ENCODE measurements at places on chromosomes 1 and 21.

GRCh38 chr1:87560601-87561360 lies 232.1 kb downstream of the LMO4 start:
- no peak for DNase-seq

GRCh38 chr1:182164273-182164672 lies 102.8 kb upstream of the ZNF648 start:
- no peak for DNase-seq

- no peak for DNase-seq
These were observed 11.0 kb downstream of the PLEKHA6 start for GRCh38 chr1:204348722-204349121.

- no peak for DNase-seq
These were observed 352.9 kb downstream of the LTN1 start for GRCh38 chr21:28639737-28640136.

DNA sequence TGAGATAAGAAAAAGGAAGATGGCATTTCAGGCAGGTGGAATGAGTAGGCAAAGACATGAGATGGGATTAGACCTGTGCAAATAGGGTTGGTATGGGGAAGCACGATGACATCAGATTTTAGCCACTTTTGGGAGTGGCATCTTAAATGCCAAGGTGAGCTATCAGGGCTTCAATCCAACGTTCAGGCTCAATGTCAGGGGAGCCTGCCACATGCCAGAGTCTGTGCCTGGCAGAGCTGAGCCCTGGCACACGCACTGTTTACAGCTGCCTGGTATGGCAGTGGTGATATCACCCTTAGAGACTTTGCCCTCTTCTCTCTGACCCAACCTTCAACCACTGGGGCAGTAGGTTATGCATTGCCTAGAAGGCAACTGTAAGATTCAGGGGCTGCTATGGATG lies 1.1 kb upstream of the GUCA2B start:
- no peak for DNase-seq

DNA sequence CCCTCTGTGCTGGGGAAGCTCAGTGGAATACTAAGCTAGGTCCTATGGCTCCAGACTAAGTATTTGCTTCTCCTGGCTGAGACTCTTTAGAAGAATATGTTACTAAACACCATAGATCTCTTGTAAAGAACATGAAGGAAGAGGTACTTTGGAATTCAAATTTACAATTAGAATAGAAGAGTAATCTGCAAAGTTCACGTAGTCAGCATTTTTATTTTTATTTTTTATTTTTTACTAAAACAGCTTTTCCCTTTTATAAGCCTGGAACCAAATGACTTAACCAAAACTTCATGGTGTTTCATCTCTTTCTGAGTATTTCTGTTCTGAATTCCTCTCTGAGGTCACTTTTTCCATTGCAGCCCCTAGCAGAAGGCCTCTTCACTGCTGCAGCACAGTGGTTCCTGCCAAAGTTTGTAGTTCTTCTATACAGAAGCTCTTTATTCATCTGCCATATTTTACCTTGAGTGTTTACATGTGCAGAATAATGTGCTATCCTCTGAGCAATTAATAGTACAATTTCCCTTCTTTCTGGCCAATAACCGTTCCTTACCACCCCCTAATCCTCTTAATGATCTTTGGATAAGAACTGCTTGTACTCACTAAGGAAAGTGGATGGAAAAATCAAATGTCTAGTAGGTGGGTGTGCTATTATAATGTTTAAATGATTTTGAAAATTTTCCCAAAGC lies 27.2 kb downstream of the TSEN15 start:
- no peak for DNase-seq

DNA sequence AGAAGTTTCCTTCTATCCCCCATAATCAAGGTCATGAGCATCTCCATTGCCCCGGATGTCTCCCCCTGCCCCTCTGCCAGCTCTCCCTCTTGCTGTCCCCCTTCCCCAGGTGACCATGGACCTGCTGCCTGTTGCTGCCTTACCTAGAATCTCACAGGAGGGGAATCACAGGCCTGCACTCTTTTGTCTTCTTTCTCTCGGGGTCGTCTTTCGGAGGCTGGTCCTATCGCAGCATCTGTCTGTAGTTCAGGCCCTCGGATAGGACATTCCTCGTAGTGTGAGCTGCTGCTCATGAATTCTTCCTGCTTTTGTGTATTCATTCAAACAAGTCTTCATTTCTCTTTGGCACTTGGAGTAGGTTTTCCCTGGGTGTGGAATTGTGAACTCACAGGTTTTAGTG lies 39.9 kb upstream of the ACTRT2 start:
- DNase-seq = no peak

DNA sequence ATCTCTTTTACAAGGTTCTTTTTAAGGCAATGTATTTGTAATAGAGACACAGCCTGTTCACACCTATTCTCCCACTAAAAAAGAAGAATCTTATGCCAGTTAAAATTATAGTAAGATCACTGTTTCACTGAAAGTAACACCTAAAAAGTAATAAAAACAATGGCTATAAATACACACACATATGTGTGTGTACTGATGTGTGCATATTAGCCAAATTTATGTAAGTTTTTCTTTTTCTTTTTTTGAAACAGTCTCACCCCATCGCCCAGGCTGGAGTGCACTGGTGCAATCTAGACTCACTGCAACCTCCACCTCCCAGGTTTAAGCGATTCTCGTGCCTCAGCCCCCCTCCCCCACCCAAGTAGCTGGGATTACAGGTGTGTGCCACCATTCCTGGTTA lies 56.8 kb upstream of the SLC30A10 start:
- no peak for DNase-seq

DNA sequence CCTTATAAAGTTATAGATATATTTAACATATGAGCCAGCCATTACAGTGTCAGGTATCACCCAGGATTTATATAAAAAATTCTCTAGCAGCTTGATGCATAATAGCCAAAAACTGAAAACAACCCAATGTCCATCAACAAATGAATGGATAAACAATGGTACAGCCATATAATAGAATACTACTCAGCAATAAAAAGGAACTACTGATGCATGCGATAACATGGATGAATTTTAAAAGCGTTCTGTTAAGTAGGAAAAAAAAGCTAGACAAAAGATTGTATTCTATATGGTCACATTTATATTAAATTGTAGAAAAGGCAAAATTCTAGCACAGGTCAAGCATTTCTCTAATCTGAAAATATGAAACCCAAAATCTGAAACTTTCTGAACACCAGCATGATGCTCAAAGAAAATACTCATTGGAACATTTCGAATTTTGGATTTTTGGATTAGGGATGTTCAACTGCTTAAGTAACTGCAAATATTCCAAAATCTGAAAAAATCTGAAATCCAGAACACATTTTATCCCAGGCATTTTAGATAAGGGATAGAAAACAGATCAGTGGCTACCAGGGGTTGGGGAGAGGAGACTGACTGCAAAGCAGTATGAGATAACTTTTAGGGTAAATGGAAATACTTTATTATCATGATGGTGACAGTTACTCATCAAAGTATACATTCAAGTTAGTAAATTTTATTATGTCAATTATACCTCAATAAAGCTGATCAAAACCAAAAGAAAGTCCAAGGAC lies 22.0 kb downstream of the SLC16A1 start:
- no peak for DNase-seq

DNA sequence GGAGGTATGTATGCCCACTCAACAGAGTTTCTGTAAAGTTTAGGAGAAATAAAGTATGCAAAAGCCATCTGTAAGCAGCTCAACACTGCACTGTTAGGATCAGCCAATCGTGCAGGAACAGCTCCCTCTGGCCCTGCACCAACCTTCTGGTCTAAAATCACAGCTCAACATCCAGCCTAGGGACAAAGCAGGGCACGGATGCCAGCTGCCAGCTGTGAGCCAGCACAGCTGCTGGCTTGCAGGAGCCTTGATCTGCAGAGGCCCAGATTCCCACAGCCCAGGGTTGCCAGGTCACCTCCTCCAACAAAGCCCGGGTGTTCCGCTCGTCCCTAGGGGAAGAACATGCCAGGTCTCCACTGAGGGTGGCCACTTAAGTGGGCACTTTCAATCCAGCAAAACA lies 8.6 kb downstream of the ACOT7 start:
- no peak for DNase-seq

DNA sequence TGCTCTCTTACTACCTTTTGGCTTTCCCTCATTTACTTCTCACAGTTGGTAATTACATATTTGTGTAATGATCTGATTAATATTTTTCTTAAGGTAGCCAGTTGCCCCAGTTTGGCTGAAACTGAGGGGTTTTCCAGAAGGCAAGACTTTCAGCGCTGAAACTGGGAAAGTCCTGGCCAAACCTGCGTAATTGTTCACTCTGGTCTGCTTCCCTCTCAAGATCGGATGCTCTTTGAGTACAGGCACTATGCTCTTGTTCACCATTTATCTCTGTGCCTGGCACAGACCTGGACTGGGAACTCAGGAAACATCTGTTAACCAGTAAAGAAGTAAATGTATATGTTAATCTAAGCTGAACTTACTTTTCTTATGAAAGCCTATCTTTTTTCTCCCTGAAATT lies 209.6 kb upstream of the HOOK1 start:
- no peak for DNase-seq

GRCh38 chr1:153375511-153375910 lies at the start of gene S100A12:
Gene S100A12, minus strand, starts transcription at chr1:153375621. Its CDS starts 1,029 bp downstream, at chr1:153374592.
- no peak for DNase-seq

- DNase-seq = no peak
These were observed 156.1 kb downstream of the NR5A2 start for GRCh38 chr1:200183637-200184036.

DNA sequence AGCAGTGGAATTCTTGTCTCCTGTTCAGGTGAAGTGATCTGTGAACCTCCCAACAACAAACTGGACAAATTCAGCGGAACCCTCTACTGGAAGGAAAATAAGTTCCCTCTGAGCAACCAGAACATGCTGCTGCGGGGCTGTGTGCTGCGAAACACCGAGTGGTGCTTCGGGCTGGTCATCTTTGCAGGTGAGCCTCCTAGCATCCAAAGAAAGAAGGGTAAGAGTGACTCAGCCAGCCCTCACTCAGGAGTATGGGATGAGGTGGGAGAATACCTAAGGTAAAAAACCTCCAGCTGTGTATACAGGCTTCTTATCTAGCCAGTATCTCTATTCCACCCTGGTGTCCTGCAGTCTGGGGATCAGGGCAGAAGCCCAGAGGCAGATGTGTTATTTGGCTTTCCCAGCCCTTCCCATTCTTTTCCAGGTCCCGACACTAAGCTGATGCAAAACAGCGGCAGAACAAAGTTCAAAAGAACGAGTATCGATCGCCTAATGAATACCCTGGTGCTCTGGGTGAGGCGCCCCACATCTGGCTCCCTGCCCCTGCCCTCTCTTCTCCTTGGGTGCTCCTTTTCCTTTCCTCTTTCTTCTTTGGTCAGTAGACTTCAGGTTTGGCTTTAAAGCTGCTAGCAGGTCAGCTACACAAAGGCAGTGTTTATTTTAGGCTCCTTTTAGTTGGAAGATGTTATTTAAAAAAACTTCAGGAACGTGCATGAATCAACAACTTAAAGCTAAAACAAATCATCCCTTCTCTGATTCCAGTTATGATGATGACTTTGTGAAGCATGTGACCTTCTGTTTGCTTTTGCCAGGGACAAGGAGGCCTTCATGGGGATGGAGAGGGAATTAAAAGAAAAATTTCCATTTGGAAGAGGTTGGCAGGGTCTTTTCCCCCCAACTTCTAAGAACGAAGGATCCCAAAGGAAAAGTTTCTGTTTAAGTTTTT lies 9.0 kb downstream of the ATP8B2 start:
- no peak for DNase-seq

DNA sequence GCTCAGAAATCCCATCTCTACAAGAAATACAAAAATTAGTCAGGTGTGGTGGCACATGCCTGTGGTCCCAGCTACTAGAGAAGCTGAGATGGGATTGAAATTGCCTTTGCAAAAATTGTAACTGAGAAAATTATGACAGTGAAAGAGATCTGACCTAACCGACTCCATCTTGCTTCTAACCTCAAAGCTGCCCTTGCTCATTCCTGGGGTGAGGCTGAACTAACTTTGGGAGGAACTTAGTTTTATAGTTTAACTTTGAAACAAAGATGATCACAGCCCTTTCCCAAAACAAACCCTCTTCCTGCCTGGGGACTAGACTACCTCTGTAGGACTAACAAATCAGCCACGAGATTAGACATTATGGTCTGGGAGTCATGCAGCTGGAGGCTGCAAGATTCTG lies 33.8 kb upstream of the ERO1B start:
- no peak for DNase-seq

- DNase-seq = no peak
These were observed 11.9 kb downstream of the XPR1 start for GRCh38 chr1:180643693-180644092.

GRCh38 chr1:159914252-159915018 lies 10.9 kb downstream of the TAGLN2 start:
- no peak for DNase-seq

GRCh38 chr1:37989361-37989930 lies 376 bp downstream of the SF3A3 start:
- no peak for DNase-seq

- no peak for DNase-seq
These were observed 3.8 kb upstream of the GALE start for GRCh38 chr1:23804183-23804835.

GRCh38 chr1:234529095-234529949 lies 50.3 kb upstream of the TARBP1 start:
- no peak for DNase-seq

DNA sequence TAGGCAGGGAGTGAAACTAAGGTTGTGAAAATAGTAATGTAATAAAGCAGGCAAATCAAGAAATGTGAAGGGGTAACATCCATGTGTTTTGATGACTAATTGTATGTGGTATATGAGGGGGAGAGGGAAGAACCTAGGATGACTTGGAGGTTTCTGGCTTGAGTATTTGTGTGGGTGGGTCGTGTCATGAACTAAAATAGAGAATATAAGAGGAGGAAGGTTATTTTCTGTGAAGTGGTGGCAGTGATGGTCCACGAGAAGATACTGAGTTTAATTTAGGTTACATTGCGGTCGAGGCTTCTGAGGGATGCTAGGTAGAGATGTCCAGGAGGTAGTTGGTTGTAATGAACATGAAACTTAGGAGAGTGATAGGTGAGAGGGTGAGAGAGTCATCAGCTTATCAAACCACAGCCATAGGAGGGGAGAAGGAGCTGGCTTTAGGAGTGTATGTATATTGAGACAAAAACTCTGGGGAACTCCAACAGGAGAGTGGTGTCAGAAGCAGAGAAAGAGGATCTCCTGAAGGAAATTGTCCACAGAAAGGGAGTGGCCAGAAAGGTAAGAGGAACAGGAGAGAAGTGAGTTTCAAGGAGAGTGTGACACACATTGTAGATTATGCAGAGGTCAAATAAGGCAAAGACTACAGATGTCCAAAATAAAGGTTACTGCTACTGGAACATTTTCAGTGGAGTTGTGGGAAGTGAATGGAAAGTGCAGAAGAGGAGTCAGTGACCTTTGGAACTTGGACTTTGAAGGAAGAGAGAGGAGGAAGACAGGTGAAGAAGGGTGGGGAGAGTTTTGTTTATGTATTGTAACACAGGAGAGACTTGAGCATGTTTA lies 89.0 kb upstream of the MACF1 start:
- no peak for DNase-seq

GRCh38 chr1:199335496-199335895 lies 692.0 kb upstream of the NR5A2 start:
- no peak for DNase-seq

GRCh38 chr1:193229136-193229535 lies 42.7 kb upstream of the B3GALT2 start:
- DNase-seq = no peak

- no peak for DNase-seq
These were observed 35.0 kb upstream of the FAM89A start for GRCh38 chr1:231075020-231075419.

- peak; percentile 10 for DNase-seq
These were observed 37.3 kb upstream of the COL6A2 start for GRCh38 chr21:46060596-46061061.

- DNase-seq = no peak
These were observed 244.3 kb upstream of the C1orf105 start for GRCh38 chr1:172176206-172176605.

GRCh38 chr1:221839782-221840395 lies 98.0 kb upstream of the DUSP10 start:
- DNase-seq = peak; percentile 43
